ENCODE measurements at places on chromosomes 5 and 9.

GRCh38 chr5:132254321-132254977 lies 3.0 kb upstream of the PDLIM4 start:
- no peak for DNase-seq

DNA sequence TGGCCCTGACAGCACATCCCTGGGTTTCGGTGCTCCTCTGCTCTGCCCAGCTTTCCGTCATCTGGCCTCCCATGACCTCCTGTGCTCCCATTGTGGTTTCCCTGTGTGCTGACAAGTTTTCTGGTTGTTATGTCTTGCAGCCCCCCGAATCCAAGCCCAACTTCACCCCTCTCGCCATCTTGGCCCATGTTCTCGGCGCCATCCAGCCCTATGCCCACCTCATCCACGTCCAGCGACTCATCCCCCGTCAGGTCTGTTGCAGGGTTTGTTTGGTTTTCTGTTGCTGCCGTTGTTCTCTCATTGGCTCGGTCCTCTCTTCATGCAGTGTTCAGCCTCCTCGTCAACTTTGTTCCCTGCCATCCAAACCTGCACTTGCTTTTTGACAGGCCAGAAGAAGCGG lies 196.4 kb downstream of the NR3C1 start:
- no peak for DNase-seq

DNA sequence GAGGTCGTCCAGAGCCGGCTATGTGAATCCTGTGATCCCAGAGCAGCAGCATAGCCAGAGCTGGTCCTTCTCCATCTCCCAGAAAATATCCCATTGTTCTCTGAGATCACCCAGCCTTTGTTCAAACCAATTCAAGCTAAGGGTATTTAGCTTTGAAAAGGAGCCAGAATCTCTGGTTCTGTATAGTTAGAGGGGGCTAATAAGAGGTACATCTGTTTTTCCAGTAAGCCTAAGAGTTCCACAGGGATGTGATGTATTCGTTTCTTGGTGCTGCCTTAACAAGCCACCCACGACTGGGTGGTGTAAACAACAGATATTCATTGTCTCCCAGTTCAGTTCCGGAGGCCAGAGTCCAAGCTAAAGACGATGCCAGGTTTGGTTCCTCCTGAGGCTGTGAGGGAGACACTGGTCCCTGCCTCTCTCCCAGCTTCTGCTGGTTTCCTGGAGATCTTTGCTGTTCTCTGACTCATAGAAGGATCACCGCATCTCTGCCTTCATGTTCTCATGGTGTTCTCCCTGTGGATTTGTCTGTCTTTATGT lies 344.8 kb downstream of the MTRR start:
- DNase-seq: no peak

DNA sequence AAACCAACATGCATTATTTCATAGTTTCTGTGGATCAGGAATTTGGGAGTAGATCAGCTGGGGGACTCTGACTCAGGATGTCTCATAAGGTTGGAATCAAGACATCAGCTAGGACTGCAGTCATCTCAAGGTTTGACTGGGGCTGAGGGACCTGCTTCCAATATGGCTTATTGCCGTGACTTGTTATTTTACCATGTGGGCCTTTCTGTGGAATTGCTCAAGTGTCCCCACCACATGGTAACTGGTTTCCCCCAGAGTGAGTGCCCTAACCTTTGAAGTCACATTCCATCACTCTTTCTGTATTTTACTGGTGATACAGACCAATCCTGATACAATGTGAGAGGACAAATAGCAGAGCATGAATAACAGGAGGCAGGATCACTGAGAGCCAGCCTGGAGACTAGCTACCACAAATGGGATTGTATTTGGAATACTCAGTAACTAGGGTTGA lies 70.2 kb upstream of the ELL2 start:
- DNase-seq: no peak

- DNase-seq: no peak
These were observed 136.9 kb upstream of the FBN2 start for GRCh38 chr5:128674837-128675446.

GRCh38 chr5:135492319-135492626 lies 40.1 kb upstream of the TIFAB start:
- DNase-seq: no peak

- no peak for DNase-seq
These were observed 13.2 kb downstream of the MEIKIN start for GRCh38 chr5:131932235-131932634.

- DNase-seq: no peak
These were observed 1.1 kb upstream of the PLEKHG4B start for GRCh38 chr5:90590-91547.
